GM12878 (cell line): ENCODE measurements at places on chromosomes 3 and 15. TPM values are rescaled to one million over a fixed set of nuclear protein-coding genes. Genes with fewer than 3 reads are reported as not detected.

- no peak for DNase-seq
- no peaks in the 10 kb centered on the region for H3K36me3 ChIP-seq
- no peaks in the 10 kb centered on the region for H3K27me3 ChIP-seq
Observed at GRCh38 chr15:62150445-62150844, 14.6 kb downstream of the C2CD4B start.

The ULK3 gene
- 27.8 and 31.9 TPM in 2 replicates for total RNA-seq

DNA sequence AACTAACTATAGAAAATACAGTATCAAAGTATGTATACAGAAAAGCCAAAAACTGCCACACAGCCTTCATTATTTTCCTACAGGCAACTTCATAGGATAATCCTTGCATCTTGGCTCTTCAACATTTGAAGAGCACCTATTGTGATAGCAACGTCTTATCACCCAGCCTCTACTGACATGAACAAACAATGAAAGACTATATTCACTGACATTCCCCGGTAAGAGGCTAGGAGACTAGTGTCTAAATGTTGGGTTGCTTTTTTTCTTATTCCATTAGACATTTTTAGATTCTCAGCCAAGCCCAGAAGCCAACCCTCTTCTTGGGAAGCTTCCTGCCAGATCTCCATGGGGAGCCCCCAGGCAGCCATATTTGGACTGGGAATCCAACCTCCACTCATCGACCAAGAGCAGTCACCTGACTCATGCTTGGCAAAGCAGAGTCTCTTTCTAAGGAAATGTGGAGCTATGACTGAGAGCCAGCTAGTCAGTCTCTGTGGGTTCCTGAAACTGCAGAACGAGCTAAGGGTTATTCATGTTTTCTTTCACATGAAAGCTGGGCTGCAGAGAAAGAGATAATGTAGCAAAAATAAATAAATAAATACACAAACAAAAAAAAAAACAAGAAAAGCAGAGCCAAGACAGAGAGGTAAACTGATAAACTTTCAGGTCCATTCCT lies 227.5 kb downstream of the MAGI1 start:
- no peaks in the 10 kb centered on the region for H3K27me3 ChIP-seq
- H3K4me1 ChIP-seq = no peaks in the 10 kb centered on the region
- H3K36me3 ChIP-seq = no peaks in the 10 kb centered on the region
- DNase-seq = no peak

DNA sequence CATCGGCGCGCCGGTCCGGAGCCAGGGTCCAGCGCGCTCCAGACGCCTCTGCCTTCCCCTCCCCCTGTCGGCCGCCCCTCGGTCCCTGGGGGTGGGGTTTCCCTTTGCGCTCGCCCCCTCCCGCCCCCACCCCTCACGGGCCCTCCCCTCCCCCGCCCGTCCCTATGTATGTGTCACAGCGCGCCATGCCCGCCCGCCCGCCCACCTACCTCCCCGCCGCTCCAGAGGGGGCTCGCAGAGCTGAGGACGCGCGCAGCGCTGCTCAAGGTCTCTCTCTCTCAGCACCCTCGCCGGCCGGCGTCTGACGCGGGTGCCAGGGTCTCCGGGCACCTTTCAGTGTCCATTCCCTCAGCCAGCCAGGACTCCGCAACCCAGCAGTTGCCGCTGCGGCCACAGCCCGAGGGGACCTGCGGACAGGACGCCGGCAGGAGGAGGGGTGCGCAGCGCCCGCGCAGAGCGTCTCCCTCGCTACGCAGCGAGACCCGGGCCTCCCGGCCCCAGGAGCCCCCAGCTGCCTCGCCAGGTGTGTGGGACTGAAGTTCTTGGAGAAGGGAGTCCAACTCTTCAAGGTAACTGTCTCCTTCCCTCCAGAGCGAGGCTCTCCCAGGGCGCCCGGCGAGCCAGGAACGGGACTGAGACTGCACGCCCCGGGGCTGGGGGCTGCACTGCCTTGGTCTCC lies at the start of gene ACAN:
ACAN (plus strand) TSS at position 196 of the 679 bp plus-strand sequence. CDS start 32,771 bp downstream, outside the sequence.
- no peak within 1 kb of the TSS for H3K27ac ChIP-seq
- H3K4me3 ChIP-seq = no peak within 1 kb of the TSS
- H3K36me3 ChIP-seq = no peaks in the 10 kb centered on the region
- H3K27me3 ChIP-seq = peaks cover 13% of the 10 kb centered on the region

GRCh38 chr15:63509056-63509954 lies 4.9 kb downstream of the USP3 start:
- no peaks in the 10 kb centered on the region for H3K27me3 ChIP-seq
- peak overlapping the region; percentile 38 for H3K4me3 ChIP-seq
- no peak overlapping the region for H3K27ac ChIP-seq
- no peak for DNase-seq

DNA sequence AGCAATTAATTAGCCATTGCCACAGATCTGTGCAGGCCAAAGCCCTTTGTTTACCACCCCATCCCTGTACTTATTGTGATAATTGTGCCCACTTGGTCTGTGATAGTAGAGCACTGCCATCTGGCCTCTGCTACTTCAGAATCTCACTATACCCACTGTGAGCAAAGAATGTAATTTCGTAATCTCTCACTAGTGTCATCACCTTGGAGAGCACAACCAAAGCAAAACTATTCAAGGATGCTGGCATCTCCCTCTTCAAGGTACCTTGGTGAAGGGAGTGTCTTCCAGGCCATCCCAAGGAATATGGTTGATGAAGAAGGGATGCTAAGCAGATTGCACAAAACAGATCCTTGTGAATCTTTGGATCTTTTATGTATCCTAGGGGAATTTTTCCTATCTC lies 34.7 kb upstream of the NOX5 start:
- DNase-seq = no peak
- no peak overlapping the region for H3K27ac ChIP-seq
- no peaks in the 10 kb centered on the region for H3K27me3 ChIP-seq
- H3K36me3 ChIP-seq = no peaks in the 10 kb centered on the region

The GOLGA8T gene
- not detected in 2 replicates for total RNA-seq

The CAMKV gene
- 0.16 TPM in 1 of 2 replicates, not detected in the other for total RNA-seq

- no peak overlapping the region for H3K27ac ChIP-seq
- H3K4me3 ChIP-seq = no peak overlapping the region
- H3K27me3 ChIP-seq = no peaks in the 10 kb centered on the region
Observed at GRCh38 chr3:35789042-35789831, 149.9 kb downstream of the ARPP21 start.

- H3K27me3 ChIP-seq = no peaks in the 10 kb centered on the region
- no peak overlapping the region for H3K4me3 ChIP-seq
- no peaks in the 10 kb centered on the region for H3K4me1 ChIP-seq
- DNase-seq = no peak
- no peaks in the 10 kb centered on the region for H3K36me3 ChIP-seq
- no peak overlapping the region for H3K27ac ChIP-seq
Observed at GRCh38 chr3:147572970-147573340, 163.8 kb downstream of the ZIC1 start.

- no peaks in the 10 kb centered on the region for H3K36me3 ChIP-seq
- DNase-seq = no peak
- no peaks in the 10 kb centered on the region for H3K27me3 ChIP-seq
Observed at GRCh38 chr3:107987036-107987939, 103.5 kb downstream of the CD47 start.

DNA sequence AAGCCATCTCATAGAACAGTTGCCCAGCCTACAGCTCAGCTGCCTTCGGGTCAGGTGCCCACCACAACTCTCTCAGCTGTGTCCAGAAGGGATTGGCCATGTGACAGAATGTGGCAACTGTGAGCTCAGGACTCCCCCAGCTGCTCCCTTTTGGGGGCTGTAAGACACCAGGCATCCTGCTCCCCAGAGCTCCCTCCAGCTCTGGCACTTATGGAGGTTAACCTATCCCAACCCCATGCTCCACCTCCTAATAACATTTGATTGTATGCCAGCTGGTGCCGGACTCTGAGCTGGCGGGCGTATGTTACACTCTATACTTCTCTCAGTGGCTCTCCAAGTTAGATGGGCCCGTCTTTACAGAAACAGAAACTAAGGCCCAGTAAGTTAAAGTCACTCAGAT lies 222.8 kb downstream of the FAM43A start:
- no peak overlapping the region for H3K27ac ChIP-seq
- no peak overlapping the region for H3K4me3 ChIP-seq
- H3K27me3 ChIP-seq = no peaks in the 10 kb centered on the region
- DNase-seq = no peak
- no peaks in the 10 kb centered on the region for H3K4me1 ChIP-seq
- H3K36me3 ChIP-seq = no peaks in the 10 kb centered on the region

DNA sequence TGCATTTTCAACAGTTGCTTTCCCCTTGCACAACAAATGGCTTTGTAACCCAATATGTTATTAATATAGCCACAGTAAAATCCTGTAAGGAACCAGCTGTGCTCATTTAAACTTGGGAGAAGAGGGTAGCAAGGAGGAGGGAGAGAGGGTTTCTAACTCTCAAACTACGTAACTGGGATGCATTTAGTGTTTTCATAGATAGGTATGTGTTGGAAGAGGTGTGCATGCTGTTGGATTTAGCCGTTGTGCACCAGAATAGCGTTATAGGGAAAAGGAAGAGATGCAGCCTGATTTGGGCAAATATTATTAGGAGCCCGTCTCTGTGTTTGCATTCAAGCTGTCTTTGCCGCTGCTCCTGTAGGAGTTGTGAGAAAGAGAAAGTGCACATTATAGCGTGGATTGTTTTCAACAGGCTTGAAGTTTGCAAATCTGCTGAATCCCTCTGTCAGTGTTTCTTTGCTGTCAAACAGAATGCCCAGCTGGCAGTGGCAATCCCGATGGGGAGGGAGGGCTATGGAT lies 39.4 kb downstream of the ARPP21 start:
- no peak overlapping the region for H3K4me3 ChIP-seq
- no peak overlapping the region for H3K27ac ChIP-seq
- H3K4me1 ChIP-seq = no peaks in the 10 kb centered on the region
- no peaks in the 10 kb centered on the region for H3K36me3 ChIP-seq

GRCh38 chr3:9135526-9135925 lies 113.9 kb downstream of the SRGAP3 start:
- H3K4me3 ChIP-seq = no peak overlapping the region
- H3K27ac ChIP-seq = no peak overlapping the region
- no peaks in the 10 kb centered on the region; the same call in 1 of the 2 replicates for H3K27me3 ChIP-seq
- no peaks in the 10 kb centered on the region for H3K36me3 ChIP-seq
- H3K4me1 ChIP-seq = no peaks in the 10 kb centered on the region
- no peak for DNase-seq
